ENCODE measurements at places on chromosomes 11 and 22.
A peak's percentile ranks its signal among the peaks of the same experiment; 100 is the strongest.

DNA sequence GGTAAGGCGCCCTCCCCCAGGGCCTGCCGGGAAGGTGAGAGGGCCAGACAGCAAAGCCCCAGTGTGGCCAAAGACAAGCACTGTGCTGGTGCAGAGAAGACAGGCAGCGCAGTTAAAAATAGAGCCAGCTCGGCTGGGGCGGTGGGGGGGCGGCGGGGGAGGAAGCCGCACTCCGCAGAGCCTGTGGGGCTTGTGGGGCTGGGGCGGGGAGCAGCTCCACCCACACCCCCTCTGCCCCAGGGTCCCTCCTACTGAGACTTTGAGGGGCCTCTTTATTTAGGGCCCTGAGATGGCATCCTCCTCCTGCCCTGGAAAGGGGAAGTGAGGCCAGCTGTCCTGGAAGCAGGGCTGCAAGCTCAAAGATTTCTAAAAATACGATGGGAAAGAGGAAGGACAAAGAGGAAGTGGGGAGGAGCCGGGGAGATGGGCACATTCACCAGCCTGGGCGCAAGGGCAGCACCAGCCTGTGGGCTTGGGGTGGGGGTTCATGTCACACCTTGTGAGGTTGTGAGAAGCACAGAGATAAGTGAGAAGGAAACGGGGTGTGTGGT, 2.6 kb downstream of the CYTH4 start:
- no peak for DNase-seq

- no peak for DNase-seq
Measured at GRCh38 chr22:39219071-39220039, 25.4 kb downstream of the PDGFB start.

DNA sequence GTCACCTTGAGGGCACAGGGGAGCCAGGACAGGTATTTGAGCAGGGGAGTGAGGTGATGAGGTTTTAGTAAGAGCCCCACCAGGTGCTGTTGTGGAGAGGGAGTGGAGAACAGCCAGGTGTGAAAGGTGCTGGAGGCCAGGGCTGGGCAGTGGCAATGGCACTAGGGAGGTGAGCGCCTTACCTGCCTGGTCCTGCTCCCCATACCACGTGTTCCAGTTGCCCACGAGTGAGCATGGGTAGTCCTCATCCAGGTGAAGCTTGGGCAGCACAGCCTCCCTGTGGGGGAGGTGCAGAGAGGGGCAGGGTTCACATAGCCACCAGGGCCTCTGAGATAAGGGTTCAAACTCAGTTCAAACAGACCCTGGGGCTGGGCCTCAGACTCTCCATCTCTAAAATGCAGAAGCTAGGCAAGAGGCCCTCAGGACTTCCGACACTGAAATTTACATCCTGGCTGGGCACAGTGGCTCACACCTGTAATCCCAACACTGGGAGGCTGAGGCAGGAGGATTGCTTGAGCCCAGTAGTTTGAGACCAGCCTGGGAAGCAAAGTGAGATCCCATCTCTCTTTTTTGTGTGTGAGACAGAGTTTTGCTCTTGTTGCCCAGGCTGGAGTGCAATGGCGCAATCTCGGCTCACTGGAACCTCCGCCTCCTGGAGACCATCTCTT, 11.8 kb downstream of the NIPSNAP1 start:
- DNase-seq = no peak

DNA sequence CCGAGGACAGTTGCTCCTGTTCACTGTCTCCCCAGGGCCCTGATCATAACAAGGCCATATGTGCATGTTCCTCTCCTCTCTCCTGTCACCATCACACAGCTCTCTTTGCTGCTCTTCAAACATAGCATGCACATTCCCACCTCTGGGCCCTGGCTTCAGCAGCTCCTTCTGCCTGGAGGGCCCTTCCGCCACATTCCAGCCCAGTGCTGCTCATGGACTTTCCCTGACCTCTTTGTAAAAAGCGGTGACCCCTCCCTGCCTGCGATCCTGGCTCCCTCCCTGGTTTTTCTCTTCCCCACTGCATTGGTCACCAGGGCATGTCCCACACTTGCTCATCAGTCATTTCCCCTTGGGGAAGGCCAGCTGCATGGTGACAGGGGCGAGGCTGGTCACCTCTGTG, 98.2 kb downstream of the MYO18B start:
- DNase-seq = no peak

DNA sequence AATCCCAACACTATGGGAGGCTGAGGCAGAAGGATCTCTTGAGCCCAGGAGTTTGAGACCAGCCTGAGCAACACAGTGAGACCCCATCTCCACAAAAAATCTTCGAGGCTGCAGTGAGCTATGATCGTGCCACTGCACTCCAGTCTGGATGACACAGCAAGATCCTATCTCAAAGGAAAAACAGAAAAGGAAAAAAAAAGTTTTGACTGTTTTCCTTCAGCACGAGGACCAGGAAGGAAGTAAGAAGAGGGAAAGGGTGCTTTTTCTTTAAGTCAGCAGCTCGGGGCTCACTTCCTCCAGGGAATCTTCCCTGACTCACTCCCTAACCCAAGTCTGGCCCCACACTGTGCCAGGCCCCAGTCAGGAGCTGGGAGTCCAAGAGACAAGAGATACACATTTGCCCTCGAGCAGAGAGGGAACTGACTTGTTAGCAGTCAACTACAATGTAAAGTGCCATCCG, 14.2 kb downstream of the ARRB1 start:
- DNase-seq = peak; percentile 50

DNA sequence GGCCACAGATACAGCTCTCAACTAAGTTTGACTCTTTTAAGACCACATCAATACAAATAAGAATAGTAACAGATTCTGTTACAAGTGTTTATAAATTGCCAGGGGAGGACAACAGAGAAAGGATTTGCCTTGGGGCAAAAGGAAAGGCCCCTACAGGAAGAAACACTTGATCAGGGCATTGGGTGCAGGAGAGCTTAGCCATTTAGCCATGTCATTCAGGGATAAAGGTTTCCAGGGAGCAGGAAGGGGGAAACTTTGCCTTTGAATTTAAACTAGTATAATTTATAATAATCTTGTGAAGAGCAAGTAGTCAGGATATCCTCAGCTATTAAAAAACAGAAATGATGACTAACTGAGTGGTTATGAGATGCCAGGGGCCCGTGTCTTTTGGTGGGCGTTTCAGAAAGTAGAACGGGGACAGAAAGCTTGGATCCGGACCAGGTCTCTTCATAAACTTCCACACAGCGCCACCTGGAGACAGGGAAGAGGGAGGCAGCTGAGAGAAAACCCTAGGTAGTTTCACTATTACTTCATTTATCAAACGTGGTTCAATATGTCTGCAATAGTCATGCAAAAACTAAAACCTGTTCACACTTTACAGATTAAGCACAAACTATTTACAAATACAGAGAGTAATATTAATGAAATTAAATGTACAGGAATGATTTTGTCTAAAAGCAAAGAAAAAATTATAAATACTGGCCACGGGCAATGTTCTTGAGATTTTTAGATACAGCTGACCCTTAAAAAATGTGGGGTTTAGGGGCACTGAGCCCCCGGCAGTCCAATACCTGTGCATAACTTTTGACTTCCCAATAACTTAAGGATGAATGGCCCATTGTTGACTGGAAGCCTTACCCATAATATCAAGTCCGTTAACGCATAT, 11.0 kb upstream of the SLC5A4 start:
- DNase-seq = peak; percentile 73

DNA sequence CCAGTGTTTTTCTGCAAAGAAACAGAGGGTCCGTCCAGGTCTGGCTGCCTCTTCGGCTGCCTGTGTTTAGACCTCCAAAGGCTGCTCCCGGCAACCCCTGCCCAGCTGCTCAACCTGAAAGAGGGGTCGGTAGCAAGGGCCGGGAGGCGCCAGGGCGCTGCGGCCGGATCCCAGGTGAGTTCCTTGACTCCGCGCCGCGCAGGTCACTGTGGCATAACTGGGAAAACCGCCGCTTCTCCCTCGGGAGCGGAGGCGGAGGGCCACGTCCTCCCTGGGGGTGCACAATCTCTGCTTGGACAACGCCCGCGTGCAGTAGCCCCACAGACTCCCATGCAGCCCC, 1.0 kb upstream of the BRSK2 start:
- no peak for DNase-seq

GRCh38 chr11:119681361-119681910, 47.6 kb downstream of the NECTIN1 start:
- DNase-seq = no peak

DNA sequence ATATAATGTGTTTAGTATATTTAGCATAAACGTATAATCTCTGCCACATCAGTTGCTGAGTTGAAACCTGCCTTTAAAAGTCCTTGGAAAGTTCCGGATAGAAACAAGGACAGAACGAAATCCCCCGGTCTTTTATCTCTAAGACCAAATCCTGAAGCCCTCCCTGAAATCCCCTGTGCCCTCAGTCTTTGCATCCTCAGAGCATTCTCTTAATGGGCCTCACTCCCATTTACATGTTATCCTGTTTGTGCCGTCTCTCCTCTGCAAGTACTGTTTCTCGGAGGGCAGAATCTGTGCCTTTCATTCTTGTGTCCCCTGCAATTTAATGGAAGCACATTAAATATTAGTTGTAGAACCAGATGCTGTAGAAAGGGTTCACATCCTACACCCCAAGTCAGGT, 56.0 kb downstream of the ZNRF3 start:
- no peak for DNase-seq

DNA sequence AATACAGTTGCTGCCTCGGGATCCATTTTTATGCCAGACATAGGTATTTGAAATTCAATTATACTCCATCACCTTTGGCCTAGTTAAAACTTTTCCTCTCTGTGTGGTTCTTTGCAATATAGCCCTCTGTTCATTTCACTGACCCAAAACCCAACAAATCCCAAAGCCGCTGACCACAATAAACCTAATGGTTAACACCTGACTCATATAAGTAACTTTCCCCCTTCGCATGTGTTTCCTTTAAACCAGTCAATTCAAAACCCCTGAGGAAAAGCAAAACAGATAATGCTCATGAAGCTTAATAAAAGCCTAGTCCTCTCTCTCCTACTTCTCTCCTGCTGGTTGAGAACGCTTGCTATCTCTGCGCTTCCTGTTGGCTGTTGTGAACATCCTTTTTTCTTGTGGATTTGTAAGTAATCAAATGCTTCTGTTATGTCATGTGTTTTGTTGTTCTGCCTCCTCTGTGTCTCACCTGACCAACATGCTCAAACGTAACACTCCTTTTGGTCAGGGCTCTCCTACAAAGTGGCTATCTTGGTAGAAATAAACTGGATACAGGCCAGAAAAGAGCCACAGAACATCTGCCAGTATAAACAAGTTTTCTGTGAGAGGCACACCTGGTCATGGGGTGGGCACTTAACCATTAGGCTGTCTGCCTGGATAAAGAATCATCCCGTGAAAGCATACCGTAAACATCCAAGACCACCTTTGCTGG, 652.6 kb downstream of the METTL15 start:
- no peak for DNase-seq

DNA sequence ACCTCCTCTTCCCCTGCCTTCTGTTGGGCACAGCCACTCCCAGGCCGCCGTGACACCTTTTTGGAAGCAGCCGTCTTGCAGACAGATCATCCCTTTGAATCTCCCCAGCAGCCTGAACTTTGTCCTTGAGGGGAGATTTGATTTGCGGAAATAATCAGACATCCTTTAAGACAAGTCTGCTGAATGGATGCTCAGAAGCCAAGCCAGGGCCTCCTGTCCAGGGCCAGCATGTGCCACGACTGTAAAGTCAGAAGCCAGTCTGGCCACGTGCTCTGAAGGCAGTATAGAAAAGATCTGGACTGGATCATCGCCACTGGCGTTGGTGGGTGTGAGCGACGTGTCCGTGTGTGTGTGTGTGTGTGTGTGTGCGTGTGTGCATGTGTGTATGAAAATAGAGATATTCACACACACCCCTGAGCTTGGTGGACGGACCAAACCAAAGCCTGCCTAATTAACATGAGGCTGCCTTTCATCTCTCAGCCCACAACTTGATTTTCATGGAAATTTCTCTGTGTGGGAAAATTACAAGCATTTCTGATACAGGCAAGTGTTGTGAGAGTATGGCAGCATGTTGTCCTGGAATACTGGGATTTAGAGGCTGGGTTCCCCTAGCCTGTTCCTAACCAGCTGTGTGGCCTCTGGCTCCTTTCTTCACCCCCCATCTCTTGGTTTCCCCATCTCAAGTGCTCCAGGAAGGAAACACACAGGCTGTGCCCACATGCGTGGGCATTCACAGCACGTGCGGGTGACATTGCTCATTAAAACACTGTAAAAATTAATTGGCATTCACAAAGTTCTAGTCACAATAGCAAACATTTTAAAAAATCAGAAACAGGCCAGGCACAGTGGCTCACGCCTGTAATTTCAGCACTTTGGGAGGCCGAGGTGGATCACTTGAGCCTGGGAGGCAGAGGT, 61.8 kb upstream of the WNT7B start:
- DNase-seq = no peak

- no peak for DNase-seq
Measured at GRCh38 chr22:40612291-40612751, 24.2 kb downstream of the MRTFA start.

DNA sequence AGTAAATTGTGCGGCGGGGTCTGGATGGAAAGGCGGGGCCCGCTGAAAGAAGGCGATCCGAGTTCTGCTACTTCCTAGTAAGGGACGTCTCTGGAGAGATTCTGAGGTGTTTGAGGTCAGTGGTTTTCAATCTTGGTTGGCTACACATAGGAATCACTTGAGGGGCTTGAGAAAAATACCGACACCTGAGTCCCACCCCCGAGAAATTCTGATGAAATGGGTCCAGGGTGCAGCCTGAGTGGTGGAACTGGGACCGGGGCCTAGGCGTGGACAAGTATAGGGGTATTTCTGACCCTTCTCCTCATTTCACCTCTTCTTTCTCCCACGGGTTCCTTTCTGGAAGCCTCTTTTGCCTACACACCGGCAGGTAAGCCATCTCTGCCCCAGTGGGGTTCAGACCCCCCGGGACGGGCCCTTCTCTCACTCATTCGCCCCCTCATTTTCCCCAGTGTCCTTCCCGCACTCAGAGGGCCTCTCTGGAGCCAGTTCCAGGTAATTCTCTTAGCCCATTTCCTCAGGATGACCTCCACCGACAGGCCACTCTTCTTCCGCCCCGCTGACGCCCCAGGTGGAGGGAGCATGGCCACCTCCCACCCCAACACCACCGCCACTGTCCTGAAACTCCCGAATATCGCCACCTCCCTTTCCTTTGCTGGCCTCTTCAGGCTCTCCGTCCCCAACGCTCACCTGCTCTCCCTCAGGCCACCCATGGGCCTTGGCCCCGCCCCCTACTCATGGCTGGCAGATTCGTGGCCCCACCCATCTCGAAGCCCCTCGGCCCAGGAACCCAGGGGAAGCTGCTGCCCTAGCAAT, 11.8 kb downstream of the ROBO3 start:
- DNase-seq = no peak

GRCh38 chr11:85407648-85408047, 219.5 kb downstream of the DLG2 start:
- no peak for DNase-seq

Measured in hepatic stellate cell (primary cell).